ENCODE measurements at places on chromosomes 6 and 20. TPM values are rescaled to one million over a fixed set of nuclear protein-coding genes. Genes with fewer than 3 reads are reported as not detected.

Gene RFX6
- not detected for total RNA-seq

GRCh38 chr6:132132422-132132821 is 181.2 kb upstream of the CCN2 start:
- DNase-seq: peak; percentile 35

Gene PKHD1
- not detected for total RNA-seq

DNA sequence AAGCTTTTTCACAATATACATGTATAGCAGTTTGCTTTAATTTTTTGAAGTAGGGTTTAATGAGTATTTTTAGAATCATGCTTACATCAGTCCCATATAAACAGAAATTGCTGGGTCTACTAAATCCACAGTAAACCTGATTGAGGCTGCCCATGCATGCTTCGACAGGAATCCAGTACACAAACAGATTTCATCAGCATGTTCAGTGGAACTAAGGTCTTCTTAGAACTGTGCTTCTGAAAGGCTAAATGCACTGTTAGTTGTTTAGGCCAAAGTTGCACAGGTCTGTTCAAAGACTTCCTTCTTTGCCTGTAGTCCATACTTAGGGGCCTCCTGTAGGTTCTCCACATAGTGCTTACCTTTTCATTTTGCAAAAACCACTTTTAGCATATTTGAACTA is 42.5 kb upstream of the THBS2 start:
- DNase-seq: no peak

DNA sequence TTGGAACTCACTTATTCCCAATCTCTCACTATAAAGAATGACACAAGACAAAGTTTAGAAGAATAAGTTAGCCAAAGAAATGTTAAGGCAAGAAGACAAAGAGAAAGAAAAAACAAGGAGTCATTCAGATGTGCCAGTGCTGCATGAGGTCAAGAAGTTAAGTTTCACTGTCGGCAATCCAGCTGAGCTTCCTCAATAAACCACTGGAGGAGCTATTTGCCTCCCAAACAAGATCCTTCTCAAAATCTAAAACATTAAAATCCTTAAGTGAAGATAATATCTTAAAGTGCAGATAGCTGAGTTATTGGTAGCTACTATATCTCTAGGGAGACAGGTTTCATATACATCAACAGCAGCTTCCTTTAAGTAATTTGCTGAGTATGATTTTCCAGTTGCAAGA is 512.3 kb downstream of the HDGFL1 start:
- no peak for DNase-seq

GRCh38 chr20:34583544-34583943 is 25.0 kb downstream of the MAP1LC3A start:
- DNase-seq: no peak

DNA sequence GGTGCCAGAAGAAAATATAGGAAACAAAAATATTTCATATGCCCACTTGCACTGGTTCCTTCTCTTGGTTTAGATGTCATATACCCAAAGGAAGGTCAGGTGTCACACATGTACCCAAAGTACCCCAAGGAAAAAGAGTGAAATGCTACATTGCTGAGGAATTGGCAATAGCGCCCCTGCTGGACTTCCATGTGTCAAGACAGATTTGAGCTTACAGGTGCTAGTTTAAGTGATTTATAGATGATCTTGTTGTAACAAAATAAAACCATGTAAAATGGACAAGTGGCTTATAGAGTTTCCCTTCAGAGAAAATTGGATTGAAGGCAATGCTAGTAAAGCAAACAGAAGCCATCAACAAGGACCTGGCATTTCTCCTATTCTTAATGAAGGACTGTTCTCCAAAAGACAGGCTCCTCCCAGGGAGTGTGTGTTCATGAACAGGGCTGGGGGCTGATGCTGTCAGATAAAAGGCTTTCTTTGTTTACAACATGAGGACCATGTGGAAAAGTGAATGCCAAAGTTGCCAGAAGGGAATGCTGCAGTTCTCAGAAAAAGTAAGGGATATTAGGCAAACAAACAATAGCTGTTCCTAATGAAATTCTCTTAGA is 64.3 kb upstream of the PAK5 start:
- no peak for DNase-seq

Gene THBS2
- total RNA-seq: 151 TPM

Gene SLC16A10
- total RNA-seq: 0.41 TPM

Gene TMEM200A
- total RNA-seq: 21.9 TPM

DNA sequence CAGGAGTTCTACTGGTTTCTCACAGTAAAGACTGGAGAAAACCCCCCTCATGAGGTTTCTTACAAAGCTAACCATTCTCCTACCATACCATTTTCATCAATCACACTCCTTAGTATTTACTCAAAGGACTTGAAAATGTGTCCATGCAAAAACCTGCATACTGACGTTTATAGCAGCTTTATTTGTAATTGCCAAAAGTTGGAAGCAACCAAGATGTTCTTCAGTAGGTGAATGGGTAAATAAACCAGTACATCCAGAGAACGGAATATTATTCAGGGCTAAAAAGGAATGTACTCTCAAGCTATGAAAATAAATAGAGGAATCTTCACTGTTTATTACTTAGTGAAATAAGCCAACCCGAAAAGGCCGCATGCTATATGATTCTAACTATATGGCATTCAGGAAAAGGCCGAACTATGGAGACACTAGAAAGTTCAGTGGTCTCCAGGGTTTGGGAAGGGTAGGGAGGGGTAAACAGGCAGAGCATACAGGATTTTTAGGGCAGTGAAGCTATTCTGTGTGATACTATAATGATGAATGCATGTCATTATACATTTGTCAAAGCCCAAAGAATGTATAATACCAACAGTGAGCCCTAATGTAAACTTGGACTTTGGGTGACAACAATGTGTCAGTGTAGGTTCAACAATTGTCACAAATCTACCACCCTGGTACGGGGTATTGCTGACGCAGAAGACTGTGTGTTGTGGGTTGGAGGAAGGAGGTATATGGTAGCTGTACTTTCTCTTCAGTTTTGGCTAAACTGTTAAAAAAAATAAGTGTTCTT is 50.6 kb downstream of the SNX5 start:
- no peak for DNase-seq

Gene SYNDIG1
- total RNA-seq: 4.9 TPM

GRCh38 chr6:70289299-70289698 is 13.6 kb downstream of the COL9A1 start:
- DNase-seq: no peak

GRCh38 chr20:56664796-56665195 is 35.7 kb downstream of the TFAP2C start:
- no peak for DNase-seq

DNA sequence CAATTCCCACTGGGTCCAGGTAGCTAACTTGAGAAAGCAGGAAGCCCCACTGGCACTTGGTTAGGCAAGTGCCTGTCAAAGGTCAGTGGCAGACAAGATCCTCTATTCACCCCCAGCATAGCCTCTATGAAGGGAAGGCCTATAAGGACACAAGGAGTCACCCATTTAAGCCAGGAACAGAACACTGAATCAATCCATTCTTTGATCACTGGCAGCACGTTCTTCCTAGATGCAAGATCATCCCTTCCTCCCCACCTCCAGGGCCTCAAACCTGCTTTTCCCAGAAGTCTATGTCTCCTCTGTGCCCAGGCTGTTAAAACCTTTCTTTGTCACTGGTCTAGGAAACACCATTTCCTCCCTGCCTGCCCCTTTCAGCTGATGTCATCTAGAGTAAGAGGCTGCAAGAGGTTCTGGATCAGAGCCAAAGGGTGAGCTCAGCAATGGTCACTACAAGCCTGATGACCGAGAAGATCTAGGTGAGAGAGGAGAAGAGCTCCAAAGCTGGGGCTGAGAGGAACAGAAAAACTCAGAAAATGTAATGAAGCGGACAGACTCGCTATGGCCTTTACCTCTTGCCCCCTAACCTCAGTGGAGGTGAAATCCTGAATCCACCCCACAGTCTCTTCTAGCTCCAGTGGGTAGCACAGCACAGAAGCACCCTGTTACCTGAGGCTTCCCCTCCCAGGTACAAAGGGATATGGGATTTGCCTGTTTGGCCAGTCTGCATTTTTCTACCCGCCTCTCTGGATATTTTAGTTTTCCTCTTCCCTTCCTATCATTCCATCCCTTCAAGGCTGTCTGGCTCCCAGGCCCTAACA is 1.8 kb downstream of the GTPBP2 start:
- DNase-seq: peak; percentile 98

DNA sequence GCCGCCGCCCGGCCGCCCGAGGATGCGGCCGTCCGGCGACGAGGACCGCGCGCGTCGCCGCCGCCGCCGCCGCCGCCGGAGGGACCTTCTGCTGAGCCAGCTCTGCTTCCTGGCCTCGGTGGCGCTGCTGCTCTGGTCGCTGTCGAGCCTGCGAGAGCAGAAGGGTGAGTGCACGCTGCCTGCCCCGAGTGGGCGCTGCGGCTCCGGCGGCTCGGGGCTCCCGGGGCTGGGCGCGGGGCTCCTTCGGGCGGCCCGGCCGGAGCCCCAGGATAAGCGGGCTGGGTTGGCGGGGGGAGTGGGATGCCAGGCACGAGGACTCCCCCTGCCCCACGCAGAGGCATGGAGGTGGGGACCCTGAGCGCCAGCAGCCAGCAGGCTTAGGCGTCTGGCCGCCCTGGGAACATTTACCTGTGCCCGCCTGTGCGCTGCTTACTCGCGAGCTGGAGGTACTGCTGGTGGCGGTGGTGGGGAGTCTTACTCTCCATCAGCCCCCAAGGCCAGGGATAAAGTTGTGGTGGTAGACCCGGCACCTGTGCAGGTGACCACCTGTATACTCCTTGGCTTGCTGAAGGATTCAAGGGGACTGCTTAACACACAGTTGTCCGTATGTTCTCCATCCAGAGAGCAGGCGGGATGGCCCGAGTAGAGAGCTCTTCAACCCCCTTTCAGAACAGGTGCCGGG is 520 bp downstream of the SLC24A3 start:
- DNase-seq: no peak

- DNase-seq: no peak
Observed at GRCh38 chr20:23926944-23927872, 47.7 kb upstream of the CST5 start.

Gene NKX2-4
- not detected for total RNA-seq

- no peak for DNase-seq
Observed at GRCh38 chr6:34928220-34928619, 39.2 kb downstream of the ANKS1A start.

- peak; percentile 94 for DNase-seq
Observed at GRCh38 chr6:2876210-2877056, 26.7 kb downstream of the SERPINB9 start.

DNA sequence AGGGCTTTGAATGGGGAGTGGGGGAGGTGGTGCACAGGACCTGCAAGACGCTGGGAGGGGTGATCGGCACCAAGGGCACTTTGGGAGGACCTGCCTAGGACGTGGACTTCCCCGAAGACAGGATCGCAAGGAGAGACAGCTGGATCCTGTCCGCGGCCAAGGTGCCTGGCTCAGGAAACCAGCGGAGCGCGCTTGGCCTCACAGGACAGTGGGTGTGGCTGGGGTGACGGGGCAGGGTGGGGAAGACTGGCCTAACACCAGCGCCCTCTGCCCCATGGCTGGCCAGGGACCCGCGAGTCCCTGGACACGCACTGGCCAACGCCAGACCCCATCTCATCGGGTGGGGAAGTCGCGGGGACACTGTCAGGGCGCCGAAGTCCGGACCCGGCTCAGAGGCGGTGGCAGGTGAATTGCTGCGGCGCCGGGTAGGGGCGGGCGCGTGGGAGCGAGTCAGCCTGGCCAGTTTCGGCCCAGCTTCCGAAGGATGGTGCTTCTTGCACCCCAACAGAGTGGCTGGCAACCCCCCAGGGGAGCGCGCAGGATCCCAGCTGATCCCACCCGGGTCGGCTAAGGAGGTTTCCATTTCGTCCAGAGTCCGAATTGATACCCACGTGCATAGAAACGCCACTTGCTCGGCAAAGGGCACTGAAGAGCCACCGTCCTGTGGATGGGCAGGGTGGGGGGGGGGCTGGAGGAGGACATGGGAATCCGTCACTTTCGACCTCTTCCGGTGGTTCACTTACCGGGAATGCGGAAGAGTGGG is 785 bp upstream of the THBD start:
- no peak for DNase-seq

GRCh38 chr6:11044712-11045167 is 635 bp upstream of the ELOVL2 start:
- no peak for DNase-seq

GRCh38 chr20:32088759-32089158 is 20.8 kb upstream of the TM9SF4 start:
- no peak for DNase-seq

DNA sequence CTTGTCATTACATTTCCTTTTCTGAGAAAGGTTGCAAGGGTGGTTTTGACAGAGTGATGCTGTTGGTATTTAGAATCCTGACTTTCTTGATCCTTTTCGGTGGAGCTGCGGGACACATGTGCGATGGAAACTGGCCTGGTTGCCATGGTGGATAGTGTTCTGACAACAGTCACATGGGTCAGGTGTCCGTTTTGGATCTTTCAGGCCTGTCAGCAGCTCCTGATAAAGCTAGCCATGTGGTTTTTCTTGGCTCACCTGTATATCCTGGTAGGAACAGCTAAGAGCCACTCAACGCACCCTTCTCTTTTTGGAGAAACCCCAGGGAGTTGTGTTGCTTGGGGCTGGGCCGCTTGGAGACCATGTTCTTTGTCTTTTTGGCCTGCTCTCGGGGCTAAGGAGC is 177.4 kb downstream of the MTFR2 start:
- no peak for DNase-seq

Gene TFAP2D
- total RNA-seq: not detected

Gene TINAG
- not detected for total RNA-seq

GRCh38 chr20:1761116-1761515 is 103.5 kb upstream of the SIRPG start:
- DNase-seq: peak; percentile 81

DNA sequence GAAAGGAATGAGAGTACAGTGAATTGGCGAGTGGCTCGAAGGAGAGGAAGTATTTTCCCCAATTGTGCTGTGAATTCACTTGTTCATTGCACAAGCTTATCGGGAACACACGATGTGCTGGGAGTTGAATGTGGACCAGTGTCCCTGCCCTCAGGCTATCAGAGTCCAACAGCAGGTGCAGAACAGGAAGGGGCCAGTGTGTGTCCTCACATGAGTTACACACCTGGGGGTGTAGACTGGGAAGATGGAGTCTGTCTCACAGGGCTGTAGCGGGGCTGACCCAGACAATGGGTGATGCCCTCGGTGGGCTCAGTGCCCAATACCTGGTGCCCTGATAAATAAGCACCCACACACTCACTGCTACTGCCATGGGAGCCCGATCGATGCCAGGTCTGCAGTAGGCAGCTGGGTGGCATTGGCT is 14.4 kb downstream of the DUSP22 start:
- DNase-seq: no peak

Data from A172 (cell line).